Dorsolateral prefrontal cortex (tissue), 122 donors: ENCODE measurements at places on chromosomes 3 and 15.

DNA sequence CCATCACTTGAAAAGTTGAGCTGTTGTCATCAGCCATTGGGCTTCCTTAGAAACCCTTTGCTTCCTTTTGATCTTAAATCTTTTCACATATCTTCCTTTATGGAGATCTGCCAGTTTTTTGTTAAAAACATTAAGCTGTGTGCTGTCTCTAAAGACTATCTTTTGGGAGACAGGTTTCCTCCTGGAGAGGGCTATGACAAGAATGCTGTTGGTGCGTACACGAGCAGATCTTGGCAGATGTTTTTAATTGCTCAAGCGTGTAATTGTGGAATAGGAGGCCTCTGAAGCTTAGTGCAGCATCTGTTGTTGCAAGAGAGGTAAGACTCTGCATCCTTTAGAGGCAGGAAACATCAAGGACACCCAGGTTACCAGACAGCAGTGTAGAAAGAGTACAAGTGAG lies 56.8 kb downstream of the PHLDB2 start:
- DNase-seq = no peak

DNA sequence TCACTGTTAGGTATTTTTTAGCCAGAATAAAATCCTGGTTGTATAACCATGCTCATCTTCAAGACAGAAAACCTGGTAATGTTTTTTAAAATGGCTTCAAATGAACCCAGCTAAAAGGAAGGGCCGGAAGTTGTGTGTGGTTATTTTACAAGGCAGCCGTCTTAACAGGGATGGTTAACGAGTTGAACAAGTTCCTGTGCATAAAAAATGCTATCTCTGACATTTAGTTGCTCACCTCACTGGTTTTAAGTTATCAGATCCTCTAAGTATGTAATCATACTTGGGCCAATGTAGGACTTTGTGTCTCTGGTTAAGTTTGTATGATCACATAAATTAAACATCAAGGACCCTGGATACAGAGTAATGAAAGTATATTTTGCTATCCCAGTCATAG lies 2.1 kb downstream of the ATP11B start:
- DNase-seq = no peak

DNA sequence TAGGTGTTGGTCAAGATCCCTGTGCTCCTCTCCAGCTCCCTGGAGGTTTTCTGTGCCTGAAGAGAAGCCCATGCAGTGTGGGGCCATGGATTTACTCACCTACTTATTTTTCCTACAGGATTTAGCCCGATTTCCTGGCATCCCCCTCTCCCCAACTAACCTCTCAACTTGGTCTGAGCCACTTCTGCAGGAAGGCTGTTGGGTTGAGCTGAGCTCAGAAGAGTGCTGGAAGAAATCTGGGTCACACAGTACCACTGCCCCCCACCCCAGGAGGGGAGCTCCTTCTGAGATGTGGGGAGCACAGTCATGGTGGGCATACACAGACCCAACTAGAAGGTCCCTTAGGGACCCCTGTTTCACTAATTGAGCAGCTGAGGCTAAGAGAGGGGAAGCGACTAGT lies 34.4 kb upstream of the SLCO2A1 start:
- DNase-seq = no peak

DNA sequence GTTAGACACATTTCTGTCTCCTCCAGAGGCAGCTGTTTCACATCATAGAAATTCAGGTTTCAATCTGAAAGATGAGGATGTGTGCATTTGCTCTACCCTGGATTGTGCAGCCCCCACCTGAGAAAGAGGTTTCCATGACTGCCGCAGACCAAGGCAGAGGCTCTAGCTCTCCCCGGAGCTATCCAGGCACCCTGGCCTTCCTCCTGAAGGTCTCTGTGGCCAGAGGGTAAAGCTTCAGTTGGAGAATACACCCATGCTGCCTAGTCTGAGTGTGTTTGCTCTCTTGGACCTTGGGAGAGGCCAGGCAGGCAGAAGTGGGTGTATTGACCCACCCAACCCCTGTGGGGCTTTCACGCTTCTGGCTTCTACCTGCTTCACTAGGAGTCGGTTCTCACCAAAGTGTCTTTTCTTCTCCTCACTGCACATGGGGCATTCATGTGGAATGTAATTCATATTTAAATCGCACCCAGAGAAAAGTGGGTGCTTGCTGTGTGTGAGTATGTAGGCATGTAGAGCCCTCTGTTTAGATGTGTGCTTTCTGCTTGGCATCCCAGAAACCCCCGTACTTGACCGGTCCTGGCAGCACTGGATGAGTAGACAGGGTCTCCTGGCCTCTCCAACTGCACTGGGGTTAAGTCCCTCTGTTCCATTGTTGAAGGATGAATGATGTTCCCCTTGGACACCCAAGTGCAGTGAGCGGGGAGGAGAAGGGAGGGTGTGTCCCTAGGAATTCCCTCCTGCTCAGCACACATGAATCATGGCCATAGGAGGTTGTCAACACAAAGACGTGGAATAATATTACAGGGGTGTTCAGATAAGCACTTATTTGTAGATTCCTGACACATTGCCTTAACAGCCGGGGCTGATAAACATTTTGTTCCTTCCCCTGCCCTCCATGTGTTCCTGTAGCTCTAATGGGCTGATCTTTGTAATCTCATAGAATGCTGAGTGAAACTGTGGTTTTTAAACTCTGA lies 20.3 kb upstream of the RAB6B start:
- DNase-seq = no peak

DNA sequence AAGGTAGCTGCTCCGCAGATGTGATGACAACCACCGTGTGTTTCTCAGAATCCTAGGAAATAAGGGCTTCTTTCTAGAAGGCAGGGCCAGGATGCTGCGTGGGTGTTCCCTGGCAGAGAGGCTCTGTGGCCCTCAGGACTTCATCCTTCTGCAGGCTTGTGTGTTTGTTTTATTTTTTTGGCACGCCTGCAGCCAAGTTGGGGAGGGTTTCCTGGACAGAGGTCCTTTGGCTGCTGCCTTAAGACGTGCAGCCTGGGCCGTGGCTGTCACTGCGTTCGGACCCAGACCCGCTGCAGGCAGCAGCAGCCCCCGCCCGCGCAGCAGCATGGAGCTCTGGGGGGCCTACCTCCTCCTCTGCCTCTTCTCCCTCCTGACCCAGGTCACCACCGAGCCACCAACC lies at the start of gene CLEC3B:
Gene CLEC3B (plus strand): TSS at position 266 of the 400 bp plus-strand sequence. CDS start 60 bp downstream, at position 326.
- DNase-seq = no peak

DNA sequence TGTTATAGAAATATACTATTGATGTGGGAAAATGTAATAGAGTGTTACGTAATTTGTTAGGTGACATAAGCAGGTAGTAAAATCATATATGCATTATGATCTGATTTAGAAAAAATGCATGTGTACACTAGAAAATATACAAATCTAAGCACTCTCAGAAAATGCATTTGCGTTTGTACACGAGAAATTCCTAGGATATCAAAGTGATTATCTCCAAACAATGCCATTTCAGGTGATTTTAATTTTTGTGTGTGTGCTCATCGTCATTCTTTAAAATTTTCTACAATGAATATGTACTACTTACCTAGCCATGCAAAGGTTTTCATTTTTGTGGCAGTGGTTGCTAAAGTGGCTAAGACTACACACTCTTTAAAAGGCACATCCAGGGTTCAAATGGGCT lies 140.8 kb upstream of the RAD18 start:
- DNase-seq = no peak

DNA sequence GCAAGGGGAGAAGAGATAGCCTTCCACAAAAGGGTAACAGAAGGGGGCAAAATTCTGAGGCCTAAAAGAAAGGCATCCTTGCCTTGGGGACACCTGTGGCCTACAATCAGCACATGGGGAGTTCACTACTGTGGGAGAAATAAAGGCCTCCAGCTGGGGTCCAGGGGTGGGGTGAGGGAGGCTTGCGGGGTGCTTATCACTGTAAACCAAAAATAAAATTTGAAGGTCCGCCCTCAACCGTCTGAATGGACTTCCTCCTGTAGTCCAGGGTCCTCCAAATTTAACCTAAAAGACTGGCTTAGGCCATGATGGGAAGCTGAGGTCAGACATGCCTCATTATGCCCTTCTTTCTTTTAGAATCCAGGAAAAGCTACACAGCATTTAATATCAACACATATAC lies 2.1 kb upstream of the POLR2M start:
- no peak for DNase-seq

GRCh38 chr3:58218904-58219303 lies 8.1 kb upstream of the DNASE1L3 start:
- DNase-seq = no peak
